CD4-positive, alpha-beta T cell (primary cell): ENCODE measurements at places on chromosomes 5 and 9. TPM values are rescaled to one million over a fixed set of nuclear protein-coding genes. Genes with fewer than 3 reads are reported as not detected.

- DNase-seq: no peak
- no peaks in the 10 kb centered on the region for H3K36me3 ChIP-seq
- H3K4me1 ChIP-seq: no peaks in the 10 kb centered on the region
- no peak overlapping the region for H3K4me3 ChIP-seq
- H3K27me3 ChIP-seq: no peaks in the 10 kb centered on the region
These were observed 502.5 kb upstream of the ARRDC3 start for GRCh38 chr5:91885291-91886265.

The IFNA13 gene
- not detected for total RNA-seq

The PLAC8L1 gene
- total RNA-seq: 0.56 TPM

- no peak for DNase-seq
- no peak overlapping the region for H3K27ac ChIP-seq
- peaks cover 56% of the 10 kb centered on the region for H3K36me3 ChIP-seq
- no peak overlapping the region for H3K4me3 ChIP-seq
- peaks cover 2% of the 10 kb centered on the region for H3K4me1 ChIP-seq
These were observed 11.4 kb upstream of the MATR3 start for GRCh38 chr5:139282197-139282557.

DNA sequence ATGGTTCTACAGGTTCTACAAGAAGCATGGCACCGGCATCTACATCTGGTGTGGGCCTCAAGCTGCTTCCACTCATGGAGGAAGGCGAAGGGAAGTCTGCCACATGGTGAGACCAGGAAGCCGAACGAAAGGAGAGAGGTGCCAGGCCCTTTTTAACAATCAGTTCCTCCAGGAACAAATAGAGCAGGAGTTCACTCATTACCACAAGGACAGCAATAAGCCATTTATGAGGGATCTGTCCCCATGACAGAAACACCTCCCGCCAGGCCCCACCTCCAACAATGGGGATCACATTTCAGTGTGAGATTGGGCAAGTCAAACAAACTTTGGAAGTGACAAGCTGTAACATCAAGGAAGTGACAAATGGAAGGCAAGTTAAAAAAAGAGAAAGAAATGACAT is 95.5 kb upstream of the PTPN3 start:
- no peak for DNase-seq
- no peaks in the 10 kb centered on the region for H3K4me1 ChIP-seq
- no peak overlapping the region for H3K27ac ChIP-seq
- no peaks in the 10 kb centered on the region for H3K27me3 ChIP-seq
- H3K36me3 ChIP-seq: no peaks in the 10 kb centered on the region

DNA sequence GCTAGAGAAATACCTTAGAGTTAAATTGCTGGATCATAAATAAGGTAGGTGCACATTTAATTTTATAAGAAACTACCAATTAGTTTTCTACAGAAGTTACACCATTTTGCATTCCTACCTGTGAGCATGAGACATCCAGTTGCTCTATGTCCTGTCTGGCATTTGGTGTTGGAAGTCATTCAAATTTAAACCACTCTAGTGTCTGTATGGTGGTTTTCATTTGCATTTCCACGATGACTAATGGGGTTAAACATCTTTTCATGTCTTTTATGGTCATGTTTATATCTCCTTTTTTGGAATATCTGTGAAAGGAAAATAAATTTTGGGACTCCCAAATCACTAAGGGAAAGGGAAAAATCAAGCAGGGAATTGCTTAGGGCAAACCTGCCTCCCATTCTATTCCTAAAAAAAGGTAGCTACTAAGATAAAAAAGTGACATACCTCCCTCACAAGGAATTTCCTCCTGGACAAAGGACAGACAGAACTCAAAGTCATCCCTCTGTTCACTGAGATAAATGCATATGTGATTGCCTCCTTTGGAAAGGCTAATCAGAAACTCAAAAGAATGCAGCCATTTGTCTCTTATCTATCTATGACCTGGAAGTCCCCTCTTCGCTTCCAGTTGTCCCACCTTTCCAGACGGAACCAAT is 31.6 kb upstream of the ADCY2 start:
- no peak overlapping the region for H3K27ac ChIP-seq
- no peaks in the 10 kb centered on the region for H3K4me1 ChIP-seq
- no peaks in the 10 kb centered on the region for H3K27me3 ChIP-seq

DNA sequence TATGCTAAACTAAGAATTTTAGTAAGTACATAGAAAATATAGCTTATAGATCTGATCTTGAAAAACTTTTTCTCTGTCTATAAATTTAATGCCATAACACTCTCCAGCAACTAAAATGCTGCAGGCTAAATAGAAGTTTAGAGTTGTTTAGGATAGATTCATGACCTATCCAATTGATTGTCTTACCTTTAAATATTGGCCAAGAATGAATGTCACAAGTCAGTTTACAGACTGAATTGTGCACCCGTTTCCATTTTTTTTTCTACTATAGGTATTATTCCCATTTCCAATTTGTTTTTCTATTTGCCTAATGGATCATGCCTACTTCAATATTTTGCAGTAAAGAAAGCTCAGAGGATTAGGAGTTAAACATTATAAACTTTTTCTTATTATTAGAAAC is 129.5 kb downstream of the MLLT3 start:
- no peak overlapping the region for H3K4me3 ChIP-seq
- peaks cover 5% of the 10 kb centered on the region for H3K4me1 ChIP-seq
- H3K27ac ChIP-seq: no peak overlapping the region
- no peaks in the 10 kb centered on the region for H3K36me3 ChIP-seq
- H3K27me3 ChIP-seq: no peaks in the 10 kb centered on the region

GRCh38 chr5:135641734-135642487 is 63.1 kb upstream of the CXCL14 start:
- H3K4me3 ChIP-seq: no peak overlapping the region
- H3K36me3 ChIP-seq: no peaks in the 10 kb centered on the region
- no peak for DNase-seq
- peaks cover 5% of the 10 kb centered on the region for H3K27me3 ChIP-seq
- H3K27ac ChIP-seq: no peak overlapping the region
- H3K4me1 ChIP-seq: no peaks in the 10 kb centered on the region

- H3K36me3 ChIP-seq: no peaks in the 10 kb centered on the region
- H3K27ac ChIP-seq: no peak overlapping the region
These were observed 762.1 kb upstream of the PTPRD start for GRCh38 chr9:11374926-11375325.

- H3K27ac ChIP-seq: no peak overlapping the region
- H3K4me1 ChIP-seq: no peaks in the 10 kb centered on the region
- peaks cover 5% of the 10 kb centered on the region for H3K27me3 ChIP-seq
- no peaks in the 10 kb centered on the region for H3K36me3 ChIP-seq
- no peak for DNase-seq
These were observed 109.7 kb downstream of the MSX2 start for GRCh38 chr5:174834081-174834480.

The SH3GL2 gene
- not detected for total RNA-seq

The KCNIP1 gene
- total RNA-seq: not detected

GRCh38 chr9:13513716-13514444 is 234.4 kb upstream of the MPDZ start:
- DNase-seq: no peak
- H3K36me3 ChIP-seq: no peaks in the 10 kb centered on the region
- no peak overlapping the region for H3K4me3 ChIP-seq
- no peaks in the 10 kb centered on the region for H3K4me1 ChIP-seq

The GFM2 gene
- 10.9 TPM for total RNA-seq

The FCN2 gene
- not detected for total RNA-seq

The ARL10 gene
- 4.4 TPM for total RNA-seq

- H3K27me3 ChIP-seq: no peaks in the 10 kb centered on the region
- H3K27ac ChIP-seq: no peak overlapping the region
- H3K4me3 ChIP-seq: no peak overlapping the region
- no peak for DNase-seq
- H3K36me3 ChIP-seq: no peaks in the 10 kb centered on the region
- H3K4me1 ChIP-seq: no peaks in the 10 kb centered on the region
These were observed 44.5 kb upstream of the TMEM252 start for GRCh38 chr9:68585034-68585761.

GRCh38 chr5:143218517-143219170 is 184.8 kb downstream of the NR3C1 start:
- H3K4me1 ChIP-seq: peaks cover 31% of the 10 kb centered on the region
- no peak overlapping the region for H3K4me3 ChIP-seq
- H3K36me3 ChIP-seq: peaks cover 12% of the 10 kb centered on the region
- H3K27ac ChIP-seq: no peak overlapping the region
- no peaks in the 10 kb centered on the region for H3K27me3 ChIP-seq
